ENCODE measurements at places on chromosomes 4 and X.

- no peak for DNase-seq
Observed at GRCh38 chr4:78753091-78753490, 23.1 kb upstream of the BMP2K start.

DNA sequence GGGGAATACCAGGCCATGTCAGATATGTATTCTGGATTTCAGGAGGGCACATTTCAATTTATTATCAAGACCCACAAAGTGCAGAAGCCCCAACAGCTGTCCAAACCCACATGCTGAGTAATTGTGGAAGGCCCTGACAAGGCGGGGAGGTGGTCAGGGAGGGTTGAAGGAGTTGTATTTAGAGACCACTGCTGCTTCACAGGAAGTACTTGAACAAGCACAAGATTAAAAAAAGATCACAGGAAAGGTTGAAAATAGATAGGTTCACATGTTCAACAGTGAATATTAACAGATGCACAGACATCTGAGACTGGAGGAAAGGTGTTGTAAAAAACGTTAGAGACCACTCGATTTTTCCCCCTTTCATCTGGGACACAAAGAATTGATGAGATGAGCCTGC, 17.9 kb downstream of the ATP8A1 start:
- no peak for DNase-seq

- no peak for DNase-seq
Observed at GRCh38 chr4:15868111-15868510, 70.4 kb downstream of the FGFBP1 start.

- DNase-seq, result no peak
Observed at GRCh38 chrX:16756724-16757123, 29.5 kb upstream of the TXLNG start.

DNA sequence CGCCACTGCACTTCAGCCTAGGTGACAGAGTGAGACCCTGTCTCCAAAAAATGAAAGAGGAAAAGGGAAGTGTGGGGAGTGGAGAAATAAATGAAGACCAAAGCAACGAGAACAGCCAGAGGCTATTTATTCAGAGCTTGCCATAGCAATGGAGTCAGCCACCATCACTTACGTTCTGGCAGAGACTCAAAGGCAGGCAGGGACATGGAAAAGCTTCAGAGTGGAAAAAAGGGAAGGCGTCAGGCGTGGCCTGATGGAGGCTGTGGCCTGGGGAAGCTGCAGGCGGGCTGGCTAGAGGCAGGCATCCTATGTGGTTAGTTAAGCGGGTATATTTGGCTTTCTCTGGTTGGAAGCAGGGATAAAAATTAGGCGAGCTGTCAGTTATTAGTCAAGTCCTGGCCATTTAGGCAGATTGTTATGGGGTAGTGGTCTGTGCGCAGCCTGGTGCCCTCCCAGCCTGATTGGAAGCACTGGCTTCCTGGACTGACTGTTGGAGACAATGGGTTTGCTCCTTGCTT, 73.3 kb downstream of the DCTD start:
- DNase-seq, result no peak

GRCh38 chr4:7414046-7414445, 20.7 kb downstream of the PSAPL1 start:
- DNase-seq, result peak; percentile 25

DNA sequence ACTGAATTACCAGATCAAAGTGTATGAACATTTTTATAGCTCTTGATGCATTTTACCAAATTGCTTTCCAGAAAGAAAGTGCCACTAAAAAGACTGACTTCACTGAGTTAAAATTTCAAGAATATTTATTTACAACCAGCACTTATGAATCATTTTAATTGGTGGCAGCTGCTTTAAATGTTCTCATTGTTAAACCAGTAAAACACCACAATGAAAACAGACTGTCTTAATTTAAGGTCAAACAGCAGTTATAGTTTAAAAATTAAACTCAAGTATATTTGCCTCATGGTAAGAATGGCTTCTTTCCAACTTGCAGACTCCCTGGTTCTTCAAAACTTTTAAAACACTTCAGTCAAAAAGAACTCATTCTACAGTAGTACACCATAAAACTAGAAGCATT, 36.9 kb downstream of the AMMECR1 start:
- DNase-seq, result no peak

GRCh38 chr4:187840814-187841213, 154.8 kb upstream of the ZFP42 start:
- no peak for DNase-seq

DNA sequence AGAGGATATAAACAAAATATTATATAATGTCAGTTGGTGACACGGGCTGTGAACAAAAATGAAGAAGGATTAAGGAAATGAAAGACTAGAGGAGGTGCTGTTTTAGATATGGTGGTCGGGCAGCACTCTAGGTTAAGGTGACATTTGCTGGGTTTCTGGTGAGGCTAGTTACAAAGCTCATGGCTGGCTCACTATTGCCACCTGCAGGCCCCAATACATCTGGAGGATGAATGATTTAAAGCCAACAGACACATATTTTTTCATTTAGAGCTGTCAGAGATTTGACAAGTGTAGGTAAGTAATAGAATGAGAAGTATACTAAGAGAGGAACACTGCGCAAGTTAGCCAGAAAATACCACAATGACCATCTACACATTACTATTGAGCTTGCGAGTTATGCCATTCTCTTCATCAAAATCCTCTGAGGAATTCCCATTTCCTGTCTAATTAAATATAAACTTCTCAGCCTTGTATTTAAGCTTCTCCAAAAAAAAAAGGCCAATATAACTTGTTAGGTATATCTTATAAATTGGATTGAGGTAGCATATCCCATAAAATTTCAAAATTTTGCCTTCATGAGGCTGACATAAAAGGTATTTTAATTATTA, 6.4 kb upstream of the FGG start:
- no peak for DNase-seq

- no peak for DNase-seq
Observed at GRCh38 chr4:189001283-189001970, 862.2 kb downstream of the TRIML1 start.

DNA sequence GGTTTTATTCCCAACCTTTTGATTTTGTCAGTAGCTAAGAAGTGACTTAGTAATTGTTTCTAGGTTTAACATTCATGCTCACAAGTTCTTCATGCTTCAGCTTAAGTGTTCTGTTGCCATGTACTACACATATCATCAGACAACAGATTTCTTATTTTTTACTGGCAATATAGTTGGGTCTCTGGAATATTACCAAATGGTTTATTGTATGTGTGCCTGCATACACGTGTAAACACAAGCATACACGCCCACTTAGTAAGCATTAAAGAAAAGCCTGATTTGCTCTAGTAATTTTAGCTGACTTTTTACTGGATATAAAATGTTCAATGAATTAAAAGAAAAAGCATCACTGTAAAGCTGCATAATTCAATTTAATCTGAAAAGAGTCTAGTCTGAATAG, 199.8 kb downstream of the CAMK2D start:
- no peak for DNase-seq

GRCh38 chr4:14070289-14070880, 442.9 kb upstream of the BOD1L1 start:
- no peak for DNase-seq

GRCh38 chrX:55253528-55253927, 11.2 kb downstream of the PAGE3 start:
- DNase-seq, result no peak

DNA sequence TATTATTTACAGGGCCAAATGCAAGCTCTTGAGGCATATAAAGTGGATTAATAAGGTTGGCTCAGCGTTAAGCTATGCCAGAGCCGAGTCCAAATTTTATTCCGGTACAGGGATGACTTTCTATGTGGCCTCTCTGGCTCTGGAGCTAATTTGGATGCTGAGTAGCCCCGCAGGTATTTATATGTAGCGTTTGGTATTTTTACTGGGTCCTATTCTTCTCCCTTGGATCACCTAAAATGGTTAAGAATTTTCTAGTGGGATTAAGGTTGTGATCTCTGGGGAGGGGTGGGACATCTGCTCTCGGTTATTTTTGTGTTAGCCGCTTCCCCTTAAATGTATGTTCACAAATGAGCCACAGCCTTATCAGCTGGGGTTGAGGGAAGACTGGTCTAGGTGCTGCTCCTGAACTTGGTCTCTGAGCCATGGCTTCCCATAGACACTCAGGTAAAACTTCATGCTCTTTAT, 49.4 kb downstream of the FHL1 start:
- no peak for DNase-seq

DNA sequence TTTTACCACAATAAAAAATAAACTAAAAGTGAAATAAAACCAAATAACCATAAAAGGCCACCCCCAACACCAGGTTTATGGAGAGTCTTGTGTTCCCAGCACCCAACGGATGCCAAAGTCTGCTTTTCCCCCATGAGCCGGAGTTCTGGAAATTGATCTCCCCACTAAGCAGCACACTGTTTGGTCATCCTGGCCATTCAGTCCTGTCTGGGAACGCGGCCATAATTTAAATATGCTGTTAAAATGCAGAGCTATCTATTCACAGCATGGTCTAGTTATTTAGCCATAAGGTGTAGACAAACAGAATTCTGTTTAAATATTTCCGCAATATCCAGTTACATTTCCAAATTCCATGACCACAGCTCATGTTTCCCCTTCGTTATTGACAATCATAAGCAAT, 129.6 kb upstream of the TBL1X start:
- DNase-seq, result no peak

DNA sequence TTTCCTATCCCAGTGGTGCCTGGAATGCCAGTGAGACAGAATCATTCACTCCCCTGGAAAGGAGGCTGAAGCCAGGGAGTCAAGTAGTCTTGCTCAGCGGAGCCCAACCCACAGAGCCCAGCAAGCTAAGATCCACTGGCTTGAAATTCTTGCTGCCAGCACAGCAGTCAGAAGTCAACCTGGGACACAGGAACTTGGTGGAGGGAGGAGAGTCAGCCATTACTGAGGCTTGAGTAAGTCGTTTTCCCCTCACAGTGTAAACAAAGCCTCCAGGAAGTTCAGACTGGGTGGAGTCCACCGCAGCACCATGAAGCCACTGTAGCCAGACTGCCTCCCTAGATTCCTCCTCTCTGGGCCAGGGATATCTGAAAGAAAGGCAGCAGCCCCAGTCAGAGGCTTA, 283.2 kb upstream of the CPEB2 start:
- DNase-seq, result no peak

- DNase-seq, result no peak
Observed at GRCh38 chr4:140865253-140866217, 109.3 kb upstream of the TBC1D9 start.

GRCh38 chr4:86280246-86280645, 79.6 kb downstream of the MAPK10 start:
- no peak for DNase-seq

DNA sequence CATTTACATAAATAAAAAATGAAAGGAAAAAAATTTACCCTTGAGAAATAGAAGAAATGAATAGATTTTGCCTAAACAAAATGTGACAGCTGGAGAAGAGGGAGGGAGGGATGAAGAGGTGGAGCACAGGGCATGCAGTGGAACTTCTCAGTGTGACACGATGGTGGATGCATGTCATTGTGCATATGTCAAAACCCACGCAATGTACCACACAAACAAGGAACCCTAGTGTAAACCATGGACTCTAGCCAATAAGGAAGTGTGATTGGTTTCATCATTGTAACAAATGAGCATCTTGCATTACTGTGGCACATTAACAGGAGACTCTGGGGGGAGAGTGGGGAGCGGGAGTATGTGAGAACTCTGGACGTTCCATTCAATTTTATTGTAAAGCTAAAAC, 58.6 kb downstream of the GATB start:
- DNase-seq, result no peak

GRCh38 chrX:54641530-54641929, 111.5 kb downstream of the GNL3L start:
- DNase-seq, result no peak
